ENCODE measurements at places on chromosomes 7 and 10. TPM values are rescaled to one million over a fixed set of nuclear protein-coding genes. Genes with fewer than 3 reads are reported as not detected.

DNA sequence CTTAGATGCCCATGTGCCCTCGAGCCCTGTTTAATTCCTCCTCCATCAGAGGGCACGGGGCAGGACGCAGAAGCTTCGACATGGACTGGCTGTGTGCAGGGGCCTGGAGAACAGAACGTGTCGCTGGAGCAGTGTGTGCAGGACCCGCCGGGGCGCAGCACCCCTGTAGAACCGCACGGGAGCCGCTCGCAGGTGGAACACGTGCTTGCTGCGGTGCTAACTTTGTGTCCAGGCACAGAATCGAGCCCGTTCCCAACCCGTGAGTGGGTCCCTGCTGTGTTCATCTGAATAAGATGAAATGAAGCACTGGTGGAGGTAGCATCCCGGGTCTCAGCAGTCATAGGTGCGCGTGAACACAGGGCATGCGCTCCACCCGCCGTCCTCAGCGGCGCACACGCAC, 116.9 kb downstream of the WDR37 start:
- H3K4me3 ChIP-seq: no peak overlapping the region
- H3K27ac ChIP-seq: no peak overlapping the region
- no peaks in the 10 kb centered on the region for H3K27me3 ChIP-seq
- no peaks in the 10 kb centered on the region for H3K36me3 ChIP-seq
- DNase-seq: no peak

DNA sequence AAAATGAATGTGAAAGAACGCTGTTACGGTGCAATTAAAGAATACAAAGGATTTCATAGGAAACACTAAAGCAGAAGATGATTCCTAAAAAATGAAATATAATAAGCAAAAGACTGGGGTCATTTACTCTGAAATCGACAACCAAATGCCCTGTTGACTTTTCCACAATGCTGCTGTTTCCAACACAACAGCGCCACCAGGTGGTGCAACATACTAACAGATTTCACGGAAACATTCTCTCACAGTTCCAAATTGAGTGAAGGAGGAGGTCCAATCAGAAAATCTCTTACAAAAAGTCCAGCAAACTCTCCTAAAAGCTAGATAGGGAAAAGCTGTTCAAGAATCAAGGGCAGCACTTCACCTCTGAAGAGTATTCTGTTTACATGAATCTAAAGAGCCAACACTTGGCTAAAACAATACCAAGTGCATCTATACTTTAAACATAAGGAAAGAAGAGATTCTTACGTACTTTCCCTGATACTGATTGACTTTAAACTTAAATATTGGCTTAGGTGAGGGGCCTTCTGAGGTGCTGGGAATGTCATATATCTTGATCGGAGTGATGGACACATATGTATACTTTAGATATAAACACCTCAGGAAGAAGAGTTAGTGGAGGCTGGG, 55.9 kb downstream of the UPF2 start:
- no peaks in the 10 kb centered on the region for H3K4me1 ChIP-seq
- peak; percentile 91 for DNase-seq
- H3K27me3 ChIP-seq: no peaks in the 10 kb centered on the region
- H3K4me3 ChIP-seq: no peak overlapping the region
- H3K36me3 ChIP-seq: peaks cover 30% of the 10 kb centered on the region
- no peak overlapping the region for H3K27ac ChIP-seq

GRCh38 chr7:29955075-29955792, 34.4 kb downstream of the SCRN1 start:
- H3K4me3 ChIP-seq: no peak overlapping the region
- H3K36me3 ChIP-seq: no peaks in the 10 kb centered on the region
- H3K27ac ChIP-seq: no peak overlapping the region
- H3K4me1 ChIP-seq: peaks cover 4% of the 10 kb centered on the region

Gene TSPAN12
- total RNA-seq: 13.2 TPM
